ENCODE measurements at places on chromosomes 2 and 18.
A peak's percentile ranks its signal among the peaks of the same experiment; 100 is the strongest.

DNA sequence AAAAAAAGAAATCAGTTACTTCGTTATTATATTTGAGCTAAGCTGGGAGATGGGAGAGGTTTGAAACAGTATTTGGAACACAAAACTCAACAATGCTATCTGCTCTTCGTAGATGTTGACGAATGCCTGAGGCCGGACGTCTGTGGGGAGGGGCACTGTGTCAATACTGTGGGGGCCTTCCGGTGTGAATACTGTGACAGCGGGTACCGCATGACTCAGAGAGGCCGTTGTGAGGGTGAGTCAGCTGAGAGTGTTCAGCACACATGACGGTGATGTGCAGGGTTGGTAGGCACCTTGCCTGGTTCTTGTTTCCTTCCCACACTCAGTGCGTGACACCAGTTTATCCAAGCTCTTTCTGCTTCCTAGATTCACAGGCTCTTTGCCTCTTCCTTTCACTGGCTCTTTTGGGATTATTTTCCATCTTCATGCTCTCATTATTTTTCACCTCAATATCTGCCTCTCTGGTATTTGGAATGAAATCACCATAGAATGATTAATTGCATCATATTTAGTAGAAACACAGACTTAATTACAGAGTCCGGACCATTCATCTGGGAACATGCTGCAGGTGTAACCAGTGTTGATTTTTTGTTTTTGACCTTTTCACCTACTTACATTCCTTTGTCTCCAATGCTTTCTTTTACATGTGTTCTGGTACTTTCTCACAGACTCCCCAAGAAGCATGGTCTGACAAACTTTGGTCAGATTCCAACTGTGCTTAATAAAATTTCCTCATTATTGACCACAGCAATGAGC, 200.6 kb upstream of the RASGRP3 start:
- DNase-seq = peak; percentile 68

GRCh38 chr2:13067508-13067907, 350.8 kb downstream of the TRIB2 start:
- DNase-seq = no peak

- DNase-seq = no peak
Observed at GRCh38 chr18:28150925-28151324, 26.0 kb downstream of the CDH2 start.

DNA sequence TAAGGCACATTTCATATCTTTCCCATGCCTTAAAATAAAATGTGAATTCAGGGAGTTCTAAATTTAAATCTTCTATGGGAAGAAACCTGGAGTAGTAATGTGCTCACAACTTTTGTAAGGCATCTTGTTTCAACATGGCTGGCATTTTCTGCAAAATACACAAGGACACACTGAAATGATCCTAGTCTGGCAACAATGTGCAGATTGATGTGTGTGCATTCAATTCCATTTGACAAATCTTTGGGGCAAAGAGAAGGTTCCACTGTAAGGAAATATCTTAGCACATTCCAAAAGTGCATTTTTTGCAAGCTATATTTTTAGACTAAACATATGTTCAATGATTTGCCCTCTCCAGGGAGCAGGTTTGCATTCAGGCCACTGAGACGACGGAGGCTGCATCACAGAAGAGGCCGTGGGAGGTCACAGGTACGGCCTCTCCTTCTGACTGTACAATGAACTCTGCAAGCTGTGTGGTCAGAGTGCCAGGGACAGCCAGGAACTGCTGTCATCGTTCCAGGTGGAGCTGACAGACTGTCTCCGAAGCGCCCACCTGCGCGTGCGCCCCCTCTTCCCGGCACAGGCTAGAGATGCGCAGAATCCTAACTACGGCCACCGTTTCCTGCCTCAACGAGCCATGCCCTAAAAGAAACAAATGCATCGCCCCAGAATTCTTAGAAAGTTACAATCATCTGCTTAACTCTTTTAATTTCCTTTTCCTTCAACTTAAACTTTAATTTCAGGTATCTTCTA, 149.2 kb upstream of the POU3F3 start:
- DNase-seq = no peak

GRCh38 chr18:27838225-27838624, 338.7 kb downstream of the CDH2 start:
- DNase-seq = no peak

GRCh38 chr2:144217853-144218633, 301.9 kb downstream of the ZEB2 start:
- DNase-seq = no peak

DNA sequence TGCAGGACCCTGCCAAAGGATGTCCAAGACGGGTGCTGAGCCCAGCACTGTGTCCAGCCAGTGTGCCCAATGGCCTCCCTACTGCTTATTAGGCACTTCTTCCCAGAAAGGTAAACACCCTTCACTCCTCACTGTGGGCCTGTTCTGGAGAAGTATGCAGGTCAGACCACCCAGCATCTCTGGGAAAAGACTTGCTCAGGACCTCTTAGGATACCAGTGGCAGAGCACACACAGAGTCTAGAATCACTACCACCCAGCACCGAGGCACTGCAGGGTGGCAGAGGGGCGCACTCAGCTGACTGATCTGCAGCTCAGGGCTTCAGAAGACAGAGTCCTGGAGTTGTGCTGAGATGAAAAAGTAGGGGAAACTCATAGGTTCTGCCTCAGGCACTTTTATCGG, 25.8 kb downstream of the XDH start:
- no peak for DNase-seq

GRCh38 chr2:220433131-220433530, 805.7 kb downstream of the SLC4A3 start:
- DNase-seq = no peak

- DNase-seq = no peak
Observed at GRCh38 chr2:217106650-217107014, 246.8 kb upstream of the TNP1 start.

- no peak for DNase-seq
Observed at GRCh38 chr2:182355815-182356214, 71.0 kb downstream of the PDE1A start.

DNA sequence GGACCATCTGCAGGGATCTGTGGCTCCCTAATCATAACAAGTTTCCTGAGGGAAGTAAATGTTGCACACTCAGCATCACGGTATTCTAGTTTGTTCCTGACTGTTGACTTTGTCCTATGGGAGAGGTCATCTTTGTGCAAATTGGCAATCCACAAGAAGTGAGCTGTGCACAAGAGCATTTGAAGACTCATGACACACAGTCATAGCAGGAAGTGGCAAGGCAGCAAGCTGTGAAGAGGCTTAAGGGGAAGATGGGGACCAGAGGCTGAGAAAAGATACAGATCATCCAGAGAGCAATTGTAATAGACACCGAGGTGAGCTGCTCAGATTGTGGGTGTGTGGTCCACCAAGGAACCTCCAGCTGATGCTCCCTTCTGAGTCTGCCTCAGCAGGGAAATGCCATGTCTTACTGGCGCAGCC, 2.7 kb downstream of the TNP1 start:
- no peak for DNase-seq

Measured in T-helper 2 cell (primary cell).